ENCODE measurements at places on chromosomes 12 and 14.

DNA sequence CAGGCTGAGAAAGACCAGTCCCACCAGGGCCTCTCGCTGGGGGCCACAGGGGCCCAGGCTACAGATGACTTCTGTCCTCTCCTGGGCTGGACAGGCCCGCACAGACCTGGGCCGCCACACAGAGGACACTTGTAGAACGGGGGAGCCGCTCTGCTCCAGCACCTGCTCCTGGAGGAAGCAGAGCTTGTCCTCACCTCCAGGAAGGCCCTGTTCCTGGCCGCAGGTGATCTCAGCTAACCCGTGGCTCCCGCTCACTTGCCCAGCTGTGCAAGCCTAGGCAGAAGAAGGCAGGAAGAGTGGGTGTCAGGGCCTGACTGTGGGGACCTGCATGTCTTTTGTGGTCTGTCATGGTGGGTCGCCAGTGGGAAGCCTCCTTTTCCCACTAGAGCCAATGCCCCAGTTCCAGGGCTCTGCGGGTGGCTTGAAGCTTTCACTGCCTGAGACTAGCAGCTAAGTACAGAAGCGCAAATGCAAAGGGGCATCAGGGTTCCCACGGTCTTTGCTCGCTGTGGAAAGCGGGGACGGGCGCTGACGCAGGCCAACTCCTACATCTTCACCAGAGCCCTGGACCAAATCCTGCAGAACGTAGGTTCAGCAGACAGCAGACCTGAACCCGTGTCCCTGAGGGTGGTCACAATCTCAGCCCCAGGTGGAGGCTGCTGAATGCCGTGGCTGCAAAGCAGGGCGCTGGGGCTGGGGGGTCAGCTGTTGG is 8.8 kb upstream of the CEP170B start:
- no peak for DNase-seq

DNA sequence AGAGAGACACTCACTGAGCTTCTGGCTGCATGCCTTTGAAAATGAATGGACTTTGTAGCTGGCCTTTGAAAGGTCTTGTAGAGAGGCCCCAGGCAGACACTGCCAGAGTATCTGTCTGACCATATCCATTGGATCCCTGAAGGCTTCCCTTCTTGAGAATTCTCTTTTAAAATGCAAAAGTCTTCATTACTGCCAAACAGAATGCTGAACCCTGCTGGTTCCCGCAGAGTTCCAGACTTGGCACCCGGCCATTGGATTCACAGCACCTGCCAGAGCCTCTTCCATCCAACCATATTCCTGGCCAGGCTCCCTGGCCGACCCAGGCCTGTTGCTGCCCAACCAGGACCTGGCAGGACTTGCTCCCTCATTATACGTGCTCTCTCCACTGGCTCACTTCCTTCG is 182.5 kb downstream of the GXYLT1 start:
- no peak for DNase-seq

GRCh38 chr14:63737582-63738006 is 9.7 kb upstream of the SGPP1 start:
- DNase-seq = no peak

DNA sequence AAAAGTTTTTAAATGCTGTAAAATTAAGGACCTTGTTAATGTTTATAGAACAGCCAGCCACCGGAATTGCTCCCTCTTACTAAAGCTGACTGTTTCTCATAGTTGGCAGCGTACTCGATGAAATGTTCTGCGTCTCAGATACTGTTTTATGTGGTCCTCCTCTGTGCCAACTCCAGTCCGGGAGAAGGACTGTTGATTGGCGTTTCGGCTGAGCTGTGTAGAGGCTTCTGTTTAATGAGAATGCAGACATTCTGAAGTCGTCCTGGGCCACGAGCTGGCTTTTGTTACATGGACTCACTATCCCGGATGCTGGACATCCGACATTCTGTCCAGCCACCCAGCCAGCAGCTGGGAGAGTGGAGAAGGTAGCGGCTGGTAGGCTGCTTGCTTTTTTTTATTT is 75.4 kb downstream of the WDR20 start:
- no peak for DNase-seq
